ENCODE measurements at places on chromosomes 7 and 10.

GRCh38 chr7:80243425-80243824 is 108.8 kb downstream of the GNAI1 start:
- DNase-seq = no peak

- DNase-seq = no peak
Measured at GRCh38 chr7:46357290-46357689, 436.2 kb upstream of the IGFBP3 start.

- DNase-seq = no peak
Measured at GRCh38 chr7:11196143-11196542, 222.5 kb downstream of the PHF14 start.

- DNase-seq = no peak
Measured at GRCh38 chr10:98301664-98302319, 33.8 kb upstream of the LOXL4 start.

- no peak for DNase-seq
Measured at GRCh38 chr7:36217961-36218284, 64.9 kb downstream of the EEPD1 start.

- DNase-seq = no peak
Measured at GRCh38 chr10:58424176-58424575, 39.0 kb downstream of the TFAM start.

GRCh38 chr10:33100781-33101391 is 142.9 kb upstream of the ITGB1 start:
- DNase-seq = no peak

DNA sequence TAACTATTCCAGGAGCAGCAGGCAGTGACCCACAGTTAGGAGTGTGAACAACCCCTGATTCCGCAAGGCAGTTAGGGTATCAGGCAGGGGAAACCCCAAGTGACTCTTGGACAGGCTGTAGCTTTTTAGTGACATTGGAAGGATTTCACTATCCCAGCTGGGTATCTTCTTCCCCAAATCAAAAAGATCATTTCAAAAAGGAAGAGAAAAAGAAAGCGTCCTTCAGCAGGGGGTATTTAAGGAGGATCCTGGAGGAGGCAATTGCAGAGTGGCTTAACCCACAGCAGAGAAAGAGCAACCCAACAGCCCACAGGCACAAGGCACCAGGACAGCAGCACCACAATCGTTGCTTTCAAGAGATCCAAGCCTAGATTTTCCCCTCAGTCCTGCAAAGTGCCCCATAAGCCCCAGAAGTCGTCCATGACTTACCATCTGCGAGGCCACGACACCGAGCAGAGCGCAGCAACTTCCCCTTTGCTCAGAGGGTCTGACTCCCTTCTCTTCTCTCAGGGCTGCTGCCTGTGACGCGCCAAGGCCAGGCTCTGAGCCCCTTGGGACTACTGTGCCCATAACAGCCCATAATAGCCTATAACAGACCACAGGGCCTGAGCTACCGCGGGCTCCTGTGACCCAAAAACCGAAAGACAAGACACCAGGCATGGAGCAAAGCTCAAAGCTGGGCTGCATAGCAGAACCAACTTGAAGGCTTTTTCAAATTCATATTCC is 19.8 kb downstream of the PIK3AP1 start:
- no peak for DNase-seq

DNA sequence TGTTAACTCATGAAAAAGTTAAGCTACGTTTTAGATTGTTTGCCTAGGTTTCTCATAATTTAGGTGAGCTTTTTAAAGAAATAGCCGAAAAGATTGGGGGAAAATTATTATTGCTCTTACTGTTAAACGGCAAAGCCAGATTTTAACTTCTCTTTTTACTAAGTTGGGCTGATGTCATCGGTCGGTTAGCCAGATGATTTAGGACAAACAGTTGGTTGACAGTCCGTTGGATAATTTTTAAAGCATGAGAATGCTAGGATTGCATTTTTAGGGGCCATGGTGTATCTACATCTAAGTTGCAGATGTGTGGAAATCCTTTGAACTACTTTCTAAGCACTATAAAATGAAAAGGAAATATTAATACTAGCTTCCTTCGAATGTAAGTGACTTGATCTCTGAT is 280.9 kb upstream of the AKR1E2 start:
- no peak for DNase-seq

DNA sequence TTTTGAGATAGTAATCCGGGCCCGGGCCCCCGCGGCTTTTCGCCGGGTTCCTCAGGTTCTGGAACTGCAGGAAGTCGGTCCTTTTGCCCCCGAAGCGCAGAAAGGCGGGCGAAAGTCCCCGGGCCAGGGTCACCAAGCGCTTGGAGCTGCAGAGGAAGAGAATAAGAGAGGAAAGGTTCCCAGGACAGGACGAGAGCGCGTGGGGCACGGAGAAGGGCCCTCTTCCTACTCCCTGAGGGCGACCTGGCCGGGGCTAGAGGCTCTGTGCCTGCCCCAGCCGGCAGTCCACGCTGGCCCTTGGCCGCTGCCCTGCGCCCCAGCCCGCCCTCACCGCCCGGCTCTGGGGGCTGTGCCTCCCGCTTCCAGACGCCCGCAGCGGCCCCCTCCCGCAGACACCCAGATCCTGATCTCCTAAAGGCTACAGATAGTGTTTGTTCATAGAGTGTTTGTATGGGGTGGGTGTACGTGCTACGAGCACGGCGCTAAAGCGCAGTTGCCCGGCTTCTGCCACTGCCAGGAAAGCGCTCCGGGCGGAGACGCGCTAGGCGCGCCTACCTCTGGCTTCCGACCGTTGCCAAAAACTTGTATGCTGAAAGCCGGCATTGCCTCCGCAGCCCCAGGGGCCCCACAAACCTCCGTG is 3.2 kb downstream of the HPSE2 start:
- no peak for DNase-seq

GRCh38 chr10:31025142-31025541 is 6.5 kb downstream of the ZNF438 start:
- no peak for DNase-seq

- DNase-seq = no peak
Measured at GRCh38 chr10:115045499-115045898, 47.7 kb upstream of the ATRNL1 start.

GRCh38 chr10:1168763-1169162 is 112.6 kb downstream of the WDR37 start:
- no peak for DNase-seq

- no peak for DNase-seq
Measured at GRCh38 chr7:50369143-50370026, 64.9 kb downstream of the IKZF1 start.

GRCh38 chr7:122884186-122884585 is 2.1 kb downstream of the CADPS2 start:
- DNase-seq = no peak

GRCh38 chr7:67896721-67897120 is 900.1 kb downstream of the TYW1 start:
- no peak for DNase-seq

GRCh38 chr7:114008696-114009095 is 89.9 kb upstream of the PPP1R3A start:
- DNase-seq = no peak

DNA sequence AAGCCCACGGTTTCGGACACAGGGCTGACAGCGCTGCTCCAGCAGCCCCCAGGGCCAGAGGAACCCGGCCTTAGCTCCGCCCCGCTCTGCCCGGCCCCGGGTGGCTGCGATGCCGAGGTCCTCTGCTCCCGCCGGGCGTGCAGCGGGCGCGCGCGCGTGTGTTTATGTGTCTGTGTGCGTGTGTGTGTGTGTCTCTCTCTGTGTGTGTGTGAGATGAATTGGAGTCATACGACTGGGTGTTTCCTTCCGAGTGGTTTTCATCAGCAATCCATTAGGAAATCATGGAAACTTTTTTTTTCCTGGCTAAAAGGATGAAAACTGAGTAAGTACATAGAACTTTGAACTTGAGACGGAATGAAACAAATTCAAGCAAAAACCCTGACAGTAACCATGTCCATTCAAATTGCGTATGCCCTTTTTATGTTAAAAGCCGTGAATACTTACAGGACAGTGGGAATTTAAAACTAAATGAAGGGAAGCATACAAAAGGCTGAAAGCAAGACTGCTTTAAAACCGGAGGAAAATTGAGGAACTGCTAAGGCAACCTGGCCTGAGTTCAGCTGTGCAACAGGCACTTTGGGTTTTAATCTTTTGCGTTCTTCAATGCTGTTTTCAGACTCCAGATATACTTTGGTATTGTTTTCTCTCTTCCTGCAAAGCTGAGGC is at the start of gene CPED1:
Gene CPED1 (plus strand): TSS at position 121 of the 666 bp plus-strand sequence. CDS start 911 bp downstream, outside the sequence.
- DNase-seq = peak; percentile 4

DNA sequence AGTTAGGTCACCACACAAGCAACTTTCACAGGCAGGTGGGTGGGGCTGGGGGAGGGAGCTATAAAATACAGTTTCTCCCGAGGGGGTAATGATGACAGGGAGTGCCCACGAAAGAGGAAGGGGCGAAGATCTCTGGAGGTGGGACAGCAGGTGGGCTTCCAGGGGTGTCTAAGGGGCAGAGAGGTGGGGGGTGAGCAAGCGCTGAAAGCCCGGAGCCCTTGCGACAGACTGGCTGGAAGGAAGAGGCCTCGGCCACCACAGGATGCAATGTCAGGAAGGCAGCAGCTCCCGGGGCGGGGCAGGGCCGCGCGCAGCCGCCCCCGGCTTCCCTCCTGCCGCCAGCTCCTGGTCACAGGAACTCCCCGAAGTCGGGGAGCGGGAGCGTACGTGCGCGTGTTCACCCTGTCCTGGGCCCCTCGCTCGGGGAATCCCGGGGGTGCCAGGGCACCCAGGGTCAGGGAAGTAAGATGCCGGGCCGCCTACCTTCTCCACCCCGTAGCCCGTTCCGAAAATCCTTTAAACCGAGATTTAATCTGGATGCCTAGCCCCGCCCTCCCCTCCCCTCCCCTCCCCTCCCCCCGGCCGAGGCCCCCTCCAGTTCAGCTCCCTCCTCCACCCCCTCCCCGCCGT is 105.2 kb upstream of the PPIF start:
- DNase-seq = no peak

DNA sequence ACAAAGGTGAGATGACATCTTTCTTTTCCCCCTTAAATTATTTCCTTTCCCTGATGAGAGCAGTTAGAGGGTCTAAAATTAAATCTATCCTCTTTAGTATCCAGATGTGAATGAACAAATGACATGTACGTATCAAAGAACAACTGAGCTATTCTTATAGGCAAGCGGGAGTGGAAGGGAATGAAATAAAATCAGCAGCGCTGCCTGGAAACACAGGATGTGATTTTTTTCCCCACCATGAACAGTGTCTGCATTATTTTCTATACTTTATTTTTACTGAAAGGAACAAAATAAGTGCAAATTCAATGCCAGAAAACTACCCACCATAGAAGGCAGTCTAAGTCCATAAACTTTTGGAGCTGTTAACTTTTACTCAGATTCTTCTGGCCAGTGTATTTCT is 40.6 kb downstream of the SLC26A4 start:
- DNase-seq = no peak

- no peak for DNase-seq
Measured at GRCh38 chr10:45480294-45480693, 106.3 kb downstream of the ALOX5 start.

- no peak for DNase-seq
Measured at GRCh38 chr7:31114593-31115343, 62.7 kb downstream of the ADCYAP1R1 start.

GRCh38 chr10:72762042-72762441 is 70.1 kb downstream of the MCU start:
- DNase-seq = no peak

- peak; percentile 40 for DNase-seq
Measured at GRCh38 chr7:55365205-55365674, at the start of gene LANCL2. Gene LANCL2, plus strand, starts transcription at chr7:55365337. Its CDS starts 689 bp downstream, at chr7:55366026.

- no peak for DNase-seq
Measured at GRCh38 chr7:37943905-37944736, 23.7 kb downstream of the EPDR1 start.

- no peak for DNase-seq
Measured at GRCh38 chr7:4687956-4688355, 5.9 kb downstream of the FOXK1 start.

DNA sequence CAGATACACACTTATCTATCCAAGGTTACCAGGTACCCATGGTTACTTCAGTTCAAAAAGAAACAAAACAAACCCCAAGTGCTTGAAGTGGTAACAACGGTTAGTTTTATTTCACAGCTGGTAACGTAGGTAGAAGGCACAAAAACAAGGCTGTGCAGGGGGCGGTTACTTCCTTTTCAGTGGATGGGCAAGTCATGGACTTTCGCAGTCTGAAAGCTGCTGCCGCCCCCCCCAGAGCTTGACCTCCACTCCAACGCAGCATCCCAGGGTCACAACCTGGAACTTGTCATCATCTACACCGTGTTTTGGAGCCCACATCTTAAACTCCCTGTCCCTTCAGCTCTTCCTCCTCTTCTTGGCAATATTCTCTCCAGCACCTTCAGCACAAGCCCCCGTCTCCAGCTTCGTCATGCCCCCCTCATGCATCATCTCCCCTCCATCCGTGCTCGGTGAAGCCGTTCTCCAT is 181.2 kb upstream of the ITGB1 start:
- peak; percentile 68 for DNase-seq

- DNase-seq = no peak
Measured at GRCh38 chr10:15374156-15374555, 3.1 kb upstream of the FAM171A1 start.

DNA sequence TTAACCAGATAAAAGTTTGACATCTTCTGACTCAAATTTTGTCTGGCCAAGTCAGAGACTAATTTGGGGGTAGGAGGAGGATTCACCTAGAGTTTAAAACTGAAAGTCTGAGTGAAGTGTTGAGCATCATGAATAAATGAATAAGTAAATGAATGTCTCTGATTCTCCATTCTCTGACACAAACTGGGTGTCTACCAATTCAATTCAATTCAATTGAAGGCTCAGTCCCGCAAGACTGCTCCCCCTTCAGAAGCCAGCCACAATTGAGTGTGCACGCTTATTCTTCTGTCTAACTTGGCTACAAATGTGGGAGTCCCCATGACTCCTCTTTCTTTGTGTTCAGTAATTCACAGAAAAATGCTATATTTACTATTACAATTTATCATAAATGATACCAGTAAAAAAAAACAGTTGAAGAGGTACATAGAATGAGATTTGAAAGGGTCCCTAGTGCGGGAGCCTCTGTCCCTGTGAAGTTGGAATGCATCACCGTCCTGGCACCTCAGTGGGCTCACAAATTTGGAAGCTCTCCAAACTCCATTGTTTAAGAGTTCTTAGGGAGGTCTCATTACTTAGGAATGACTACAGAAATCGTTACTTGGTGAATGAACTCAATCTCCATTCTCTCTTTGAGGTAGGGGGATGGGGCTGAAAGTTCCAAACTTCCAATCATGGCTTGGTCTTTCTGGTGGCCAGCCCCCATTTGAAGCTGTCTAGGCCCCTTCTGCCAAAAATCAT is 243.7 kb upstream of the PHYHIPL start:
- DNase-seq = no peak

DNA sequence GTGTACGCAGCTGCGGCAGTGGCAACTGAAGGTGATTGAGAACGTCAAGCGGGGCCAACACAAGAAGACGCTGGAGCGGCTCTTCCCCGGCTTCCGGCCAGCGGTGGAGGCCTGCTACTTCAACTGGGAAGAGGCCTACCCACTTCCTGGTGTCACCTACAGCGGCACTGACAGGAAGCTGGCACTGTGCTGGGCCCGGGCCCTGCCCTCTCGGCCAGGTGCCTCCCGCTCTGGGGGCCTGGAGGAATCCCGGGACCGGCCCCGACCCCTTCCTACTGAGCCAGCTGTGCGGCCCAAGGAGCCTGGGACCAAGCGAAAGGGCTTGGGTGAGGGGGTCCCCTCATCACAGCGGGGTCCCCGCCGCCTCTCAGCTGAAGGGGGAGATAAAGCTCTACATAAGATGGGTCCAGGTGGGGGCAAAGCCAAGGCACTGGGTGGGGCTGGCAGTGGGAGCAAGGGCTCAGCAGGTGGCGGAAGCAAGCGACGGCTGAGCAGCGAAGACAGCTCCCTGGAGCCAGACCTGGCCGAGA is 6.5 kb downstream of the ZSWIM8 start:
- no peak for DNase-seq

GRCh38 chr10:17386021-17386420 is 68.4 kb downstream of the ST8SIA6 start:
- no peak for DNase-seq

Data from T-helper 1 cell (primary cell).